ENCODE measurements at places on chromosomes 6 and 20. TPM values are rescaled to one million over a fixed set of nuclear protein-coding genes. Genes with fewer than 3 reads are reported as not detected.

Gene PHACTR3
- not detected for total RNA-seq

Gene ME1
- total RNA-seq, result 44.9 TPM

Gene OPRL1
- total RNA-seq, result 0.48 TPM

Gene DDR1
- 48.2 TPM for total RNA-seq

Gene SPATA25
- 0.70 TPM for total RNA-seq

Gene ARHGAP18
- total RNA-seq, result 4.2 TPM

Gene SLC22A3
- total RNA-seq, result 46.7 TPM

Gene NCOA7
- total RNA-seq, result 36.1 TPM

Gene ELOVL2
- 9.1 TPM for total RNA-seq

Gene HAO1
- total RNA-seq, result not detected

Gene GSTA2
- total RNA-seq, result 0.06 TPM

Gene CRISP2
- not detected for total RNA-seq

Gene C6orf163
- 0.19 TPM for total RNA-seq

Gene LIN28B
- total RNA-seq, result 1.4 TPM

Gene HLA-DMB
- 1.7 TPM for total RNA-seq

Gene TNFRSF6B
- 1.1 TPM for total RNA-seq

Gene C20orf202
- total RNA-seq, result not detected

Gene ZFP57
- total RNA-seq, result not detected

Gene TSHZ2
- not detected for total RNA-seq

Gene SGK2
- 7.2 TPM for total RNA-seq

Gene PSORS1C1
- 5.7 TPM for total RNA-seq

Gene CCM2L
- total RNA-seq, result 0.62 TPM

Gene CLPSL2
- total RNA-seq, result 0.60 TPM

Gene KHDC1L
- 0.20 TPM for total RNA-seq

Gene MTFR2
- 12.3 TPM for total RNA-seq

Gene ACTL10
- total RNA-seq, result 0.05 TPM

Gene PRSS35
- 0.08 TPM for total RNA-seq

Gene ZNF217
- total RNA-seq, result 28.0 TPM

Gene PDYN
- total RNA-seq, result not detected
